ENCODE measurements at places on chromosomes 7 and 10.

GRCh38 chr7:148011753-148012152 is 578.8 kb upstream of the C7orf33 start:
- DNase-seq = no peak

- DNase-seq = no peak
These were observed 442.3 kb upstream of the MKI67 start for GRCh38 chr10:128568491-128568890.

DNA sequence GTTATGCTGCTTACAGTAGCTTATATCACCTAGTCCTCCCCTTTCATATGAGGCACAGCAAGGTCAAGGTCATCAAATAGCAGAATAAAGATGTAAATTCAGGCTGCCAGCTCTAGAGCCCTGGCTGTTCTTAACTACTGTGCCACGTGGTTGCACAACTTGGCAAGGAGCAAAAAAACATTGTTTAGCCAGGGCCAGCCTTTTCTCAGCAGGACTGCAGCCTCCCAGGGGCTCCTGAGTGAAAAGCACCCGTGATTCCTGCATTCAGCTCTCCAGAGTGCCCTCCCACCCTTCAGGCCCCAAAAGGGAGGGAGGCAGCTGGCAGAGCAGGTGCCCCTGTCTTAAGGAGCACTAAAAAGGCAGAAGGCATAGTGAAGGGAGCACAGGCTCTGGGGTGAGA is 31.8 kb upstream of the TM9SF3 start:
- DNase-seq = no peak

GRCh38 chr10:58444321-58444720 is 59.1 kb downstream of the TFAM start:
- no peak for DNase-seq

GRCh38 chr7:80440883-80441282 is 71.0 kb downstream of the GNAT3 start:
- peak; percentile 3 for DNase-seq

DNA sequence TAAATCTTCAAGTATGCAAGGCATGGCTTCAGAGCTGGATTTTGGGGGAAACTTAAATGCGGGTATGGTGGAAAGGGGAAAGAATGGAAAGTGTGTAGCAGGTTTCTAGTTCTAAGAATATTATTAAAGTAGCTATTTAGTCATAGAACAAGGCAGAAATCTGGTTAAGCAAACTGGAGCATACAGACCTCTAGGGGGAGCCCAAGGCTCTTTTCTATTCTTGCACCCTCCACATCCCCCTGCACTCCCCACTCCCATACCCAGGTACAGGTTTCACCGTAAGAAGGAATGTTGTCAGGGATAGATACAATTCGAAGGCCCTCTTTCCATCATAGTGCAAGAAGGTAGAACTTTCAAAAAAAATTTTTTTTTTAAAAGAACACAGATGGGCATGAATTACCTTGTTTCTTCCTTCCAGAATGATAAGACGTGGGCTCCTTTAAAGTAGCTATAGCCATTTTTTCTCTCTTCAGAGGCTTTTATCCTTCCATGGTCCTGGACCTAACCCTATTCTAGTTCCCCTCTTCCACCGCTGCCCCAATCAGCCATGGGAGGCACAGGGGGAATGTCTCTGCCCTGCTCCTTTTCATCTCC is 41.5 kb upstream of the SMIM30 start:
- DNase-seq = no peak

- DNase-seq = peak; percentile 59
These were observed 352.0 kb downstream of the PCLO start for GRCh38 chr7:82810558-82811259.

GRCh38 chr10:61989995-61990760 is 88.7 kb downstream of the ARID5B start:
- no peak for DNase-seq

GRCh38 chr10:12728494-12728893 is 273.0 kb downstream of the CCDC3 start:
- no peak for DNase-seq

GRCh38 chr7:127647636-127648035 is 4.4 kb upstream of the SND1 start:
- no peak for DNase-seq

GRCh38 chr10:3825244-3825643 is 40.2 kb upstream of the KLF6 start:
- DNase-seq = peak; percentile 74

- DNase-seq = no peak
These were observed 85.2 kb downstream of the GRID1 start for GRCh38 chr10:86281396-86281795.

- no peak for DNase-seq
These were observed 26.1 kb upstream of the DNAJB6 start for GRCh38 chr7:157310676-157311185.

- DNase-seq = no peak
These were observed 81.2 kb downstream of the CTBP2 start for GRCh38 chr10:125079091-125079600.

- no peak for DNase-seq
These were observed 2.2 kb upstream of the PRKCQ start for GRCh38 chr10:6582298-6582697.

Data from GM04503 (cell line).